ENCODE measurements at places on chromosomes 6 and 20.

GRCh38 chr6:4736371-4736873 is 39.8 kb upstream of the CDYL start:
- H3K27ac ChIP-seq: no peak overlapping the region
- no peaks in the 10 kb centered on the region for H3K27me3 ChIP-seq
- H3K4me1 ChIP-seq: no peaks in the 10 kb centered on the region
- DNase-seq: no peak
- no peaks in the 10 kb centered on the region for H3K36me3 ChIP-seq

- H3K27ac ChIP-seq: no peak overlapping the region
- H3K36me3 ChIP-seq: no peaks in the 10 kb centered on the region
- no peaks in the 10 kb centered on the region for H3K27me3 ChIP-seq
Measured at GRCh38 chr20:17765584-17765983, 65.8 kb downstream of the BANF2 start.

GRCh38 chr6:46715141-46715540 is 20.0 kb downstream of the PLA2G7 start:
- H3K4me3 ChIP-seq: no peak overlapping the region
- no peak for DNase-seq
- H3K36me3 ChIP-seq: no peaks in the 10 kb centered on the region

GRCh38 chr6:159577564-159577963 is 115.5 kb downstream of the SOD2 start:
- DNase-seq: no peak
- no peaks in the 10 kb centered on the region for H3K36me3 ChIP-seq
- no peaks in the 10 kb centered on the region for H3K27me3 ChIP-seq
- H3K4me3 ChIP-seq: no peak overlapping the region

GRCh38 chr20:44646641-44647274 is 4.7 kb downstream of the ADA start:
- no peaks in the 10 kb centered on the region for H3K36me3 ChIP-seq
- peak overlapping the region; percentile 18 for H3K27ac ChIP-seq
- no peak overlapping the region for H3K4me3 ChIP-seq
- H3K4me1 ChIP-seq: peaks cover 78% of the 10 kb centered on the region
- no peaks in the 10 kb centered on the region for H3K27me3 ChIP-seq

DNA sequence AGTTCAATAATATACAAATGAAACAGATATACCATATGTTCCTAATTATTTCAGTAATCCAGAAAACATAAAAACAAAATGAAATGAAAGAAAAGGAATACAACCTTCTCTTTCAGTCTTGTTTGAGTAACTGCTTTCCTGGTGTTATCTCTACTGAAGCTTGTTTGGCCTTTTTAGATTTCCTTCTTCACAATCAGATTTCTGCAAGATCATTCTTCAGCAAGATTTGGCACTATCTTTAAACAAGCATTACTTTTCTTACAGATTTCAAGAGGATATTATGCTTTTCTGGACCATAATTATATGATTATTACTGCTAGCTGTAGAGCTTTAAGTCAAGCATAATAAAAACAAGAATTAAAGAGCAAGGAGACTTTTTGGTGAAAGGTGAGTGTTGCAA is 120.2 kb downstream of the MYB start:
- no peak for DNase-seq
- no peak overlapping the region for H3K4me3 ChIP-seq
- H3K27me3 ChIP-seq: no peaks in the 10 kb centered on the region

DNA sequence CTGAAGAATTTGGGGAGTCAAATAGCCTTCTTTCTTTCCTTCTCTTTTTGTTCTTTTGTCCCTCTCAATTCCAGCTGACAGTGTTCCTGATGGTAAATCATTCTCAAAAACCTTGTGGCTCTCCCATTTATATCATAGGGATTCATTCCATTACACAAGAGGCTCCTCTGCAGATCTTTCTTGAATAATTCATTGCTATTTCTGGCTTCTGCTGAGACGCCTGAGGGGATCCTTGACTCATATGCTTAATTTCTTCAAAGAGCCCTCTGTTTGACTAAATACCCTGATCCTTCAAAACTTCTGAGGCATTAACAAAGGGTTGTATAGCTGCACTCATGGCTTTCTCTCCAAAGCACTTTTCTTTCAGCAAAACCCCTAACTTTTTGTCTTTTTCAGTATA is 289.3 kb downstream of the FARS2 start:
- H3K4me1 ChIP-seq: no peaks in the 10 kb centered on the region
- no peak overlapping the region for H3K4me3 ChIP-seq
- no peak for DNase-seq
- no peaks in the 10 kb centered on the region for H3K27me3 ChIP-seq
- no peaks in the 10 kb centered on the region for H3K36me3 ChIP-seq
- no peak overlapping the region for H3K27ac ChIP-seq

DNA sequence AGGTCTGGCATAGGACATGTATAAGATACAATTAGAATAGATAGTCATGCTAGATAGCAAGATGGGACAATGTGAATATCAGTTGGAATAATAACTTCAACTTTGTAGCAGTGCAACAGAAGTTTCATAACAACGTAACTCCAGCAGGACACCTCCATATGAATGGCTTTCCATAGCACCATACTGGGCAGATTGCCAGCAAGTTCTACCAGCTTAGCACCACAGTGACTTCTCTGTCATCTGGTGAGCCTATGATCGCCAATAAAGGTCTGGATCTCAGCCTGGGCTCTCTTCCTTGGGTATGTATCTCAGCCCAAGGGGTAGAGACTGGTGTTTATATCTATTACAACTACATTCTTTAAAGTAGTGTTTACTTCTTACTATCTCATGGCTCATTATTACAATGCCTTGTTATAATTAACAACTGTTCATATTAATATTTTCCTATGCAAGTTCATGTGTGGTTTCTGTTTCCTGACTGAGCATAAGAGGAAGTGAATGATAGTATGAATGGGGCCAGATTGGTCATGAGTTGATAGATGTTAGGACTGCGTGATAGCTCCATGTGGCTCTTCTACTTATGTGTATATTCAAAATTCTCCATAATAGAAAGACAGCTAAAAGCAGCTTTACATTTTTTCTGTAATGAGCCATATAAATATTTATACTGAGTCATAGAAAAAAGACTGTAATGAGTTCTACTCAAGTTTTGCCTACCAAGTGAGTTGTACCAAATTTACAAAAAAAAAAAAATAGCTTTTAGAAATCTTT is 22.9 kb downstream of the HTR1B start:
- H3K4me1 ChIP-seq: no peaks in the 10 kb centered on the region
- H3K4me3 ChIP-seq: no peak overlapping the region
- H3K27me3 ChIP-seq: no peaks in the 10 kb centered on the region
- no peaks in the 10 kb centered on the region for H3K36me3 ChIP-seq

Data from esophagus muscularis mucosa (tissue), 4 donors.